CD4-positive, alpha-beta T cell treated with Interleukin-6 at 100 ng/mL for 8 hours (primary cell): ENCODE measurements at places on chromosomes 12 and 14.

DNA sequence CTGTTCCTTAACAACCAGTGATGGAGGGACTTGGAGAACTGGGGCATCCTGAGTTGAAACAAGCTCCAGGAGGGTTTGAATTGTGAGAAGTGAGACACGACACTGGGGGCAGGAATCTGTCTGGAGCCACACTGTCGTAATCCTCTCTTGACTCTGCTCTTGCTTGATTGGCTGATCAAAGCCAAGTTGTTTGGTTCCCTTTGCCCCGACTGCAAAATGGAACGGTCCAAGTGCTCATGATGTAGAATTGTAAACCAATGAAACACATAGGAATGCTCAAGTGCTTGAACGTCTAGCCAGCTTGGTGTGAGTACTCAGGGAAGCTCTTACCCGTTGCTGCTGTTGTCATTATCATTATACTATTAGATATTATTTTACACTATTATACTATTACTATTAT is 98.1 kb downstream of the TMEM132C start:
- no peak for DNase-seq

DNA sequence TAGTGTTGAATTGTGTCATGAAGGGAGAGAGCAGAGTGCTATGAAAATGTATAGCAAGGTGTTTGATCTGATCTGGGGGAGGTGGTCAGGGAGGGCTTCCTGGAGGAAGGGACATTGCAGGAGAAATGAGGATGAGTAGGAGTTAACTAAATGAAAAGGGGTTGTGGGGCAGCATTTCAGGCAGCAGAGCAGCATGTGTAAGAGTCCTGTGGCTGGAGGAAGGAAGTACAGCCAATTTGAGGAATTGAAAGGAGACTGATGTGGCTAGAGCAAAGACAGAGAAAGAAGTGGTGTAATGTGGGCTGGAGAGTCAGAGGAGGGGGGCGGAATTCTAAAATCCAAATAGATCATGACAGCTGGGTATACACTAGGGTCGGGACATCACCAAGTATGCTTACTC is 20.5 kb downstream of the NPC2 start:
- no peak for DNase-seq

DNA sequence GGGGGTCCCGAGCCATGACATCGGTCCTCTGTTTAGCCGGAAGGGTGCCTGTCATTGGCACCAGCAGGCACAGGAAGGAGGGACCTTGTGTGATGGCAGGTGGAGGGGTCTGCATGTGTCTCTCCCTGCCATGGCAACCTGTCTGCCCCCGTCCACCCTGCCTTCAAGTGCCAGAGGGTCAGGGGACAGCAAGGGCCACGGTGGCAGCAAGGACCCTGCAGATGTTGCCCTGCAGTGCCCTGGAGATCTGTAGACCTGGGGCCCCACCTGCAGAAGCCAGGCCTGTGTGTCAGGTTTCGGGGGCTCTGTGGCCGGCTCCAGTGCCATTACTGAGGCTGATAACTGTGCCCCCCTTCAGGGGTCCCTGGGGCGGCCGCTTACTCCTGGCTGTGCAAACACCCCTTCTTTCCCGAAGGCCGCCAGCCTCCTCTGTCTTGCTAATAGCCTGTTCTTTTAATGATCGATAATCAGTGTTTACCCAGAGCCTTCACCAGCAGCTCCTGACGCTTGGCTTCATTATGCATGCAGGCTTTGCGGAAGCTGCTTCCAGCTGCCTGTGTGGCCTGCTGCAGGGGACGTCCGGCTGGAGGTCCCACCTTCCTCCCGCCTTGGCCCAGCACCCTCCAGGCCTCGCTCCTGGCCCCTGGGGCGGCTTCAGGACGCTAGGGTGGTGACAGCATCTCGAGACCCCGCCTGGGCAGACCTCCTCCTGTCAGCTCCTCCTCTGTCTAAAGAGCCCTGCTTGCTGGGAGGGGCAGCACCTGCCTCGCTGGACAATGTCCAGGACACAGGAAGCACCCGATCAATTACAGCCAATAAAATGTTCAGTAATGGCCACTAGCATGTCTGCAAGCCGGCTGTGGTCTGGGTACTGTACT is 153.0 kb downstream of the KIF26A start:
- DNase-seq: no peak

GRCh38 chr12:51829011-51829481 is 19.5 kb downstream of the FIGNL2 start:
- no peak for DNase-seq

DNA sequence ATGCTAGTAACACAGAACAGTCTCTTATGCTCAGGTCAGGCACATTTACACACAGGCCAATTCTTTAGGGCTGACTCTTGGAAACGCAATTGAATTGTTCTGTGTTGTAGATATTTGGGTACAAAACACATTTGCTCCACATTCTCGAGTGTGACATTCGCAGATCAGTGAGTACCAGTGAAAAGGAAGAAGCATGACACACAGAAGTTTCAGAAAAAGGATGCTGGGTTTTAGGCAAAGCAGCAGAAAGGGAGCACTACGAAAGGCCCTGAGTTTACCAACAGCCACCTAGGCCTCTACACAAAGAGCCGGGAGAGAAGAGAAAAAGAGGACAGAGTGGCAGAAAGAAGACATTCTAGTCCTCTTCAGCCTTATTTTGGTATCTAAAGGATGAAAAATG is 254.4 kb upstream of the BTG1 start:
- peak; percentile 37 for DNase-seq

GRCh38 chr14:38209572-38210557 is 2.2 kb downstream of the SSTR1 start:
- no peak for DNase-seq

- no peak for DNase-seq
Observed at GRCh38 chr14:71713451-71713850, 218.8 kb upstream of the RGS6 start.

DNA sequence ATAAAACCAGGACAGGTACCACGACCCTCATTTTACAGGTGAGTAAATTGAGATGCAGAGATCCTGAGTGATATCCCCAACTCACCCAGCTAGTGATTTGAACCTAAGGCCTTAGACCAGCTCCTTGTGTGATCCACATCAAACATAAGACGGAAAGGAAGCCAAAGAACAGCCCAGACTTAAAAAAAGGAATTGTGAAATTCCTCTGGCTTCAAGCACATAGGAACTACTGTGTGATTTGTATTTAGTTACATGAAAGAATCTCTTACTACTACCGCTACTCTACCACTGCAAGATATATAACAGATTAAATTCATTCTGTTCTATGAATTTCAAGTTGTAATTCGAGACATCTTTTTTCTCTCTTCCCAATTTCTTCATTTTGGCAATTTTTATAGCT is 10.5 kb downstream of the E2F7 start:
- DNase-seq: no peak

GRCh38 chr12:93707836-93708235 is 30.7 kb downstream of the CRADD start:
- no peak for DNase-seq

DNA sequence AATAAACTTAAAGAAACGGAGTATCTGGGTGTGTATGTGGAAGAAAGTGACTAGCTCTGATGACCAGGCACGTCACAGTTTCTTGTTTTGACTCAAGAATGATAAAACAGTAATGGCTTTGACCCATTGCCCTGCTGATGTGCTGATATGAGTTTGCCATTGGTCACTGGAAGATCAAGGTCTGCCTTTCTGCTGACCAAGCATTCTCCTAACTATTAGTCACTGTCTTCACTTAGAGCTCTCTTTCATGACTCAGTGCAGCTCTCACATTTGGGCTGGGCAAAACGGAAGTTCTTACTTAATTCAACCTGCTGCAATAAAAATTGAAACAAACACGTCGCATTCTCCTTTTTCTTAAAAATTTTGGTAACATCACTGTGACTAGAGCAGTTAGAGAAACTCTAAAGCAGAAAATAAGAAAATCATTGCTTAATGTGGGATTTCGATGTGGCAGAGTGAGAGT is 366.7 kb downstream of the BTG1 start:
- peak; percentile 67 for DNase-seq
